ENCODE measurements at places on chromosomes 1 and 21.

DNA sequence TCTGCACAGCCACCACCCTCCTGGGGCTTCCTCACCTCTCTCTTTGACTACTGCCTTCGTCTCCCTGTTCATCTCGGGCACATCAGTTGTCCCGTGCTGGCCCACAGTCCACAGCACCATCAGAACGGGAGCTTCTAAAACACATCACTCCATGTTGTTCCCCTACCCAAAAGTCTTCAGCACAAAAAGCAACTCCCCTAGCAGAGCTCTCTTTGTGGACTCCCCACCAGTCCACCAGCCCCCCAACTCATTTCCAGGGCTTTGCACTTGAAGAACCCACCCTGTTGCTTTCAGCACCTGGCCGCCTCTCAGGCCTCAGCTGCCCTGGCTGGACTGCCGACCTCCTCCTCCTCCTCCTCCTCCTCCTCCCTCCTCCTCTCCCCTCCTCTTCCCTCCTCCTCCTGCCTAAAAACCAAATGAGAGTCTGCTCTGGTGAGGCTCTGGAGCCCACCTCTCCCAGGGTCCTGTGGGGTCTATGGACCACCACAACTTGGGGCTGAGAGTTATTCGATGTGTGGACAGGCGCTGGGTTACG, 251.2 kb upstream of the VAMP3 start:
- DNase-seq = no peak

DNA sequence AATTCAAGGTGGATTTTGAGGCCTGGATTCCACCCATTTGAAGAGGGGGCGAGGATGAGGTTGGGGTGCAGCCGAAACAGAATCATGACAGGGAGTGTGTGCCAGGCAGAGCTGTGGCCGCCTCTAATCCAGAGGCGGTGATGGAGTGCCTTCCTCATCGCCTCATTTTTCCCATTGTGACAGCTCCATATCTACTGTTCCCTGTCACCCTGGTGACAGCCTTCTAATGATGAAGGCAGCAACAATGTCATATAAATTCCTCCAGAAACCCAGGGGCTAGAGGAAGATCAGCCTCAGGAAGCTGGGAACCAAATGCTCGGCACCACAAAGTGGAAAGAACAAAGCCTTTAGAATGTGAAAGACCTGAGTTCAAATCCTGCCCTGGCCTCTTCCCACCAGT, 42.0 kb downstream of the LRRN2 start:
- DNase-seq = no peak

DNA sequence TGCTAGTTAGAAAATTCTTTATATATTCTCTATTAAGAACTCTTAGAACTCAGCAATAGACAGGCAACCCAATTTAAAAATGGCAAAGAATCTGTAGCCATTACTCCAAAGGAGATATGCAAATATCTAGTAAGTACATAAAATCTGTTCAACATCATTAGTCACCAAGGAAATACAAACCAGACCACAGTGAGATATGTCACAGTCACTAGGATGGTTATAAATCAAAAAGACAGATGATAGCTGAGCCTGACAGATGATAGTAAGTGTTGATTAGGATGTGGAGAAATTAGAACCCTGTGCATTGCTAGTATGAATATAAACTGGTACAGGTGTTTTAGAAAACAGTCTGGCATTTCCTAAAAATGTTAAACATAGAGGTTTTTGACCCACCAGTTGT, 26.6 kb downstream of the SRSF11 start:
- DNase-seq = no peak

DNA sequence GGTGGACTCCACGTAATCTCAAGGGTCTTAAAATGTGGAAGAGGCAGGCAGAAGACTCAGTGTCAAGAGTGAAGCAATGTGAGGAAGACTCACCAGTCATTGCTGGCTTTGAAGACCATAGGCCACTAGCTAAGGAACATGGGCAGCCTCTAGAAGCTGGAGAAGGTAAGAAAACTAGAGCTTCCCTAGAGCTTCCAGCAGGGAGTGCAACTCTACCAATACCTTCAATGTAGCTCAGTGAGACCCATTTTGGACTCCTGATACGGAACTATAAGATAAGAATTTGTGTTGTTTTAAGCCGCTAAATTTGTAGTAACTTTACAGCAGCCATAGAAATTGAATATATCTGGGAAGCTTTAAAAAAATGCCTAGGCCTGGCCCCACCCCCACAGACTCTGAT, 18.9 kb downstream of the METTL13 start:
- DNase-seq = no peak

DNA sequence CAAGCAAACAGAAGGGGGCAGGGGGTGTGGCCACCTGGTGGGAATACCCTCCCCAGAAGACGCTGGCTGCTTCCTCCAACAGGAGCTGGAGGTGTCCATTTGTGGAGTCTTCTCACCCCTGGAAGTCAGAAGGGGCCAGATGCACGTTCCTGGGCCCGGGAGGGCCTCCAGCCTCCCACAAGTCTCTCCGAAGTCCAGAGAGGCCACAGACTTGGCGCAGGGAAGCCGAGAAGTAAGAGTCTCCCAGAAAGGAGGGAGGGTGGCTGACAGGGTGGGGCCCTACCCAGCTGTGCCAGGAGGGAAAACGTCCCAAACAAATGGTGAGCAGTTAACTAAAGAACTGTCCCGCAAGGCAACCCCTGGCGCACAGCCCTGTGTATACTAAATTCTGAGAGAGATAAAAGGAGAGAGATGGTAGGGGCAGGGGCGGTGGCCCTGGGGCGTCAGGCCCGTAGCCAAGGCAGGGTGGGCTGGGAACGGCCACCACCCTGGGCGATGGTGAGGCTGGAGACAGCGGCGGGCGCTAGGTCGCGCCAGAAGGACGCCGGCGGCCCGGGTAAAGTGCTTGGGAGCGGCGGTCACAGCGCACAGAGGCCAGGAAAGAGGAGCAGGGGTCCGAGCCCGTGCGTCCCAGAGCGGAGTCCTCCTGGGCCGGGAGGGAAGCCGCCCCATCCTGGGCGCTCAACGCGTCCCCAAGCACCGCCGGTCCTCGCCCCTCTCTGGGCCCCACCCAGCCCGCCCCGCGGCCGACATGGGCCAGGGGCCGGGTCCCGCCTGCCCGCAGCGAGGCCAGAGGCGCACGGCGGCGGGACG, 1.2 kb downstream of the CHD5 start:
- no peak for DNase-seq

DNA sequence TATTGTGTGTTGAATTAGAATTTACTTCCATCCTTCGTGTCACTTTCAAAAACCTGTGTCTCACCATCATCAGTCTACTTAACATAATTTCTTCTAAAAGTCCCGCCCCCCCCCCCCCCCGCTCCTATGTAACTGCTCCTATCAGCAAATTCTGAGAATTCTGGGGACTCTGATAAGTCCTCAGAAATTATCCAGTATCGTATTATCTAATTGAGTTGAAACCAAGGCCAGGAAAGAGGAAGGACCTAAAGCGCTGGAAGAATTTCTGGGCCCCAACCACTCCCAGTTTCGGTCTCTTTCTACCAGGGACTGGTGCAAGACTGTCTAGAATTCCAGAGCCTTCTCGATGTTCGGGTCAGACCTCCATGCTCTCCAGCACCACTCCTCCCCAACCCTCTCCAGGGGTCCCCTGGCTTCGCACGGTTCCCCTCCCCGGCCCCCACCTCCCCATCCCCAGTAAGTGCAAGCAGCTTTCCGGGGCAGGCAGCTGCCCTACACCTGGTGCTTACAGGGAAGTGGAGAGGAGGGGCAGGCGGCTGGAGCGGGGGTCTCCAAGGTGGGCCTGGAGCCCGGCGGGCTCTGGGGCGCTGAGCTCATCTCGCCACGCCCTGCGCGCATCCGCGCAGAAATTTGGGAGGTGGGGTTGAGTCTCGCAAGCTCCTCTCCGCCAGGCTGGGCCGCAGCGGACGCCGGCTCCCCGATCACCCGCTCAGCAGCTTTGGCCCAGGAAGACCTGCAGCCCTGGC, 16.0 kb upstream of the ZNF496 start:
- DNase-seq = no peak

DNA sequence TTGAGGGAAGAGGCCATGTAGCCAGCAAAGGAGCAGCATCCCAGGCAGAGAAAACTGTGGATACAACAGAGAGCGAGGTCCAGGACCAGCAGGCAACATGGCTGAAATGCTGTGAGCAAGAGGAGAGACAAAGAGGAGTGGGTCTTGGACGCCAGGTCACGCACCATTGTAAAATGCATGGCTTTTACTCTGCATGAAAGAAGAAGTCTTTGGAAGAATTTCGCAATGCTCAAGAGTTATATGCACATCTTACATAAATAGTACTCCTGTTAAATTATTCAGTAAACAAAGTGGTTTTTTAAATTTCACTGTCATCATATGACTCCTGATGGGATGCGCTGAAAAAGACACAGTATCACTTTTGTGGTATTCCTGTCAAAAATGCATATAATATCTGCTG, 3.5 kb downstream of the CD244 start:
- no peak for DNase-seq
